ENCODE measurements at places on chromosomes 1 and 21. TPM values are rescaled to one million over a fixed set of nuclear protein-coding genes. Genes with fewer than 3 reads are reported as not detected.

The NBPF8 gene
- 11.0 TPM for total RNA-seq

The HPCA gene
- not detected for total RNA-seq

The CIART gene
- 4.8 TPM for total RNA-seq

The FAM163A gene
- total RNA-seq = not detected

The BRINP2 gene
- under 0.01 TPM for total RNA-seq

The CATSPER4 gene
- total RNA-seq = not detected

The MANEAL gene
- 0.38 TPM for total RNA-seq

The HTR6 gene
- not detected for total RNA-seq

The FAM177B gene
- total RNA-seq = not detected

The DDR2 gene
- total RNA-seq = 168 TPM

The SELE gene
- total RNA-seq = under 0.01 TPM

The ANXA9 gene
- not detected for total RNA-seq

The FAM72B gene
- total RNA-seq = 0.28 TPM

The RGSL1 gene
- total RNA-seq = not detected

The CTSK gene
- total RNA-seq = 24.2 TPM

The TMEM50B gene
- total RNA-seq = 56.7 TPM

The LCE1D gene
- not detected for total RNA-seq

The OR2L3 gene
- not detected for total RNA-seq

The PLK3 gene
- 36.2 TPM for total RNA-seq

The ANKRD34A gene
- total RNA-seq = 0.28 TPM

The FCN3 gene
- not detected for total RNA-seq

The FCRLA gene
- 2.3 TPM for total RNA-seq

The RNU1-4 gene
- total RNA-seq = under 0.01 TPM

The FLG2 gene
- not detected for total RNA-seq

The CITED4 gene
- 2.3 TPM for total RNA-seq

Measured in regular cardiac myocyte (primary cell).